ENCODE measurements at places on chromosomes 16 and 17.
A peak's percentile ranks its signal among the peaks of the same experiment; 100 is the strongest.

- DNase-seq = no peak
Measured at GRCh38 chr16:63719926-63720325, 1401.9 kb downstream of the CDH11 start.

- DNase-seq = peak; percentile 67
Measured at GRCh38 chr16:79283578-79283977, 317.0 kb downstream of the MAF start.

GRCh38 chr16:89831810-89832328, 3.6 kb downstream of the SPIRE2 start:
- no peak for DNase-seq

GRCh38 chr17:57926723-57927047, 28.5 kb downstream of the CUEDC1 start:
- DNase-seq = no peak

DNA sequence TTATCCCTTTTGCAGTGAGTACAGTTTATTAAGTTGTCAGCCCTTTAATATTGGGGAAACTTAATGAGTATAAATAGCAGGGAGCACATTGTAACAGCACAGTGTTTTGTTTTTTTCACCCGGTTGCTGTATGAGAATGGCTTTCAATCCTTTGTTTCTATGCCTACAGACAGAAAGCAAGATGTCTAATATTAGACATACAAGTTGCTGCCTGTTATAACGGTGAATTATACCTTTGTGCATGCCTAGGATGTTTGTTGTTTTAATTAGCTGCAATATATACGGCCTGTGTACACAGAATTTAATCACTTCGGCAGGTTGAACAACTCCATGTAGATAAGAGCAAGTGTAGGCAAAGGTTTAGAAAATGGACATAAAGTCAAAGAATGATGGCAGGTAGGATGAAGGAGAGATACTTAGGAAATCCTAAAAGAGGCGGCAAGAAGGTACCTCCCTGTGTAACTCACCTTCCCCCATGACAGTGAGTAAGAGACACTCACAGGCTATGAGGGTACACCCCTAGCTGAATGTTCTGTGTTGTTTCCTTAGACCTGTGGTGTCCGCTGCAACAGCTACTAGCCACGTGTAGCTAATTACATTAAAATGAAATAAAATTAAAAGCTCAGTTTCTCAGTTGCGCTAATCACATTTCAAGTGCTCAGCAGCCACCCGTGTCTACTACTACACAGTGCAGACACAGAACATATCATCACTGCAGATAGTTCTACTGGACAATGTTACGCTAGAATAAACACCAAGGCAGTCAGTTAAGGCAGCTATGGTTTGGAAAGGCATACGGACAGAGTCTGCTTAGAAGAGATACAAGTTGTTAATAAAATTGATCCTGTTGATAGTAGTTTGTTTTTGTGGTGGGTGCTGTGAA, 10.9 kb downstream of the SLC7A6OS start:
- DNase-seq = no peak

DNA sequence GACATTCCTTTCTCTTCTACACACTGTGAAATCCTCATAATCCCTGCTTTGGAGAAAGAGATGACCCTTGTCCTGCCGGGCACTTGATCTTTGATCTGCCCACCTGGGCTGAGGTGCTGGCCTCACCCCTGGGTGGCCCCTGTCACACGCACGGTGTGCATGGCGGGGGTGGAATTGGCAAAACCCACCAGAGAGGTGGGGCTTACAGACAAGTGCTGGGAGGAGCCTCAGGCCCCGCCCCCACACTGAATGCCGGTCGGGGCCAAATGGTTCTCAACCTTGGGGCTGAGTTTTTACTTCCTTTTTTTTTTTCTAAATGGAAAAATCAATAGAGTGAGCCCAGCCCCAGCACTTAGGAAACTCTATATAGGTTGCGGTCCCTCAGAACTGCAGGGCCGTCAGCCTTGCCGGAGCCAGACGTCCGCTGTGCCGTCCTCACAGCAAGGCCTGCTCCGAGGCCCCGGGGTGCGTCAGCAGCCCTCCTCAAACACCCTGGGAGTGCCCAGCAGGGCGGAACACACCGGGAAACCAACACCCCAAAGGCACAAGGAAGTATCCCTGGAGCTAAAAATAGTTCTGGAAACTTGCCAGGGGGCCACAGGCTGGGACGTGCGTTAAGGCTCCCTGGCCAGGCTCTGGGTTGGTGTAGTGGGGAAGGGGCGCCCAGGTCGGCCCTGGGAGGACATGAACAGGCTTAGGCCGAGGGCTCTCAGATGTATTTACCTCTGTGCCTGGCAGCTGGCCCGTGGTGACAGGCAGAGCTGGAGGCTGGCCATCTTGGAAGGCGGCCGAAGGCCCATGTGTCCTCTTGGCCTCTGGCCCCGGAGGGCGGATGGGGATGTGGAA, 11.0 kb downstream of the GPRC5C start:
- peak; percentile 25 for DNase-seq

DNA sequence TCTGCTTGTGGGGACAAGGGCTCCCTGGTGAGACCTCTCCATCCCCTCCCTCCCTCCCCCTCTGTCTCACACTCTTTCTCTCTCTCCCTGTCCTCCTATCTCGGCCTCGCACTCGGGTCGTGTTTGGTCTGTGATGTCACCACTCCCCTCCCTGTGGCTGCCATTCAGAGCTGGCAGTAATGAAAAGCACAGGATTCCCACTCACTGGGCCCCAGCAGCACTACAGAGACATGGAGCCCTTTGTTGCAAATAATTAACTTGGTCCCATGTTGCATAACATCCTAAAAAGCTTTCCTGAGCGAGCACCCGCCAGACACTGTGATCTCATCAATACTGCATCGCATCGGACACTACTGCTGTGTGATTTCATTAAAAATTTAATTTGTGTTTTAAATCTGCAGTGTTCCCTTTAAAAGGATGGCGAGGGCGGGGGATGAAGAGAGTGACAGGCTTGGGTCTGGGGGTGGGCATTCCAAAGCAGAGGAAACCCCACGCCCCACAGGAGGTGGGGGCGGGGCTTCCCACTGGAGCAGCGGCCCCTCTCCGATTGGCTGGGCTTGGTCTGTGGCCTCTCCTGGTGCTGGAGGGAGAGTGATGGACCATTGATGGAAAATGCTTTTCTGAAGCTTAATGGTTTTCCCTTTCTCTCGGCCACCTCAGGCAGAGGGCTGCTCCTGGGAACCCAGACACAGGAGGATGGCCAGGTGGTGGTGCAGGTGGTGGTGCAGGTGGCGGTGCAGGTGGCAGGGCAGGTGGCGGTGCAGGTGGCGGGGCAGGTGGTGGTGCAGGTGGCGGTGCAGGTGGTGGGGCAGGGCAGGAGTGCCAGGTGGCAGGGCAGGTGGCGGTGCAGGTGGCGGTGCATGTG, 15.3 kb upstream of the NPTX1 start:
- DNase-seq = no peak

GRCh38 chr17:31225831-31226230, 71.2 kb downstream of the OMG start:
- no peak for DNase-seq

DNA sequence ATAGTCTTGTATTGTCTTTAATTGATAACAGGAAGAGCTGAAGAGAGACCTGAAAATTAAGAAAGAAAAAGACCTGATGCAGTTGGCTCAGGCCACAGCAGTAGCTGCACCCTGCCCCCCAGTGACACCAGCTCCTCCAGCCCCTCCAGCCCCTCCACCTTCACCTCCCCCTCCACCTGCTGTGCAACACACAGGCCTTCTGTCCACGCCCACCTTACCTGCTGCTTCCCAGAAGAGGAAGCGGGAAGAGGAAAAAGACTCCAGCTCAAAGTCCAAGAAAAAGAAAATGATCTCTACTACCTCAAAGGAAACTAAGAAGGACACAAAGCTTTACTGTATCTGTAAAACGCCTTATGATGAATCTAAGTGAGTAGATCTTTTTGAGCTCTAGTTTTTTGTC, 36.8 kb downstream of the C17orf58 start:
- no peak for DNase-seq

GRCh38 chr17:34156741-34157589, 98.1 kb upstream of the CCL2 start:
- no peak for DNase-seq

DNA sequence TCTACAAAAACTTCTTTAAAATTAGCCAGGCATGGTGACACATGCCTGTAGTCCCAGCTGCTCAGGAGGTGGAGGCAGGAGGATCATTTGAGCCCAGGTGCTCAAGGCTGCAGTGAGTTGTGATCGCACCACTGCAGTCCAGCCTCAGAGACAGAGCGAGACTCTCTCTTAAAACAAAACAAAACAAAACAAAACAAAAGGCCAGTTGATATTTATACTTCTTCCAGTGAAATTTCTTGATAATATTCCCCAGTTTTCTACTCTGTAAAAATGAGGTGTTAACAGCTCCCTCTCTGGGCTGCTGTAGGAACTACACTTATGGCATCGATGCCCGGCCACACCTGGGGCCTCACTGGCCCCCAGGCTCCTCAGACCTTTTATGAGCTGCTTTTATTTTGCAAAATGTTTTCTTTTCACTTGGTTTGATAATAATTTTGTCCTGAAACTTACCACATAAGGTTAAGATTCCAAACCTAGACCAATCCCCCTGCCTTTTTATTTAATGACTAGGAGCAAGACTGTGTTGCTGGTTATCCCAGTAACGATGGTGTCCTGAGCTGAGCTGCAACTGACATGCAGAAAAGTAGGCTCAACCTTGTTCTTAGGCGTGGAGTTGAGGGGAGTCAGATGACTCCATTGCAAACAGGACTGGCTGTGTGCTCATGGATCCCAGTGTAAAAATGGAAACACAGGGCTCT, 17.6 kb downstream of the MAPK8IP3 start:
- peak; percentile 57 for DNase-seq

DNA sequence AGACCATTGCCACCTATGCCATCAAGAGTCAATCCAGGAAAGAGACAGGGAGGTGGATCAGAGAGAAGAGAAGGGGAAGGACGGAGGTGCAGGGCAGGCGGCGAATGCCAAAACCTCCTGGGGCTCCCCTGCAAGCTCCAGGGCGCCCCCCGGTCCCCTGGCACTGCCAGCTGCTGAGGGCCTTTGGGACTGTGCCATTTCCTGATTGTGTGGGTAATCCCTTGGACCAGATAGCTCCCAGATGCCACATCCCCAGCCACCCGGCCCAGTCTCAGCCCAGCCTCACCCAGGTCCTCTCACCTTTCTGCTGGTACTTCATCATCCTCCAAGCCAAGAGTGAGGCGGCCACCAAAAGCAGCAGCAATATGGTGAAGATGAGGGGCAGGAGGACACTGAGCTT, 14.7 kb downstream of the CD300LF start:
- no peak for DNase-seq

Measured in CD4-positive, alpha-beta T cell treated with Interleukin-21 for 1 hour (primary cell).